ENCODE measurements at places on chromosomes 11 and 22. TPM values are rescaled to one million over a fixed set of nuclear protein-coding genes. Genes with fewer than 3 reads are reported as not detected.

GRCh38 chr22:16961477-16962186 lies 46.4 kb downstream of the GAB4 start:
- peak; percentile 82 for DNase-seq

- no peak for DNase-seq
These were observed 8.0 kb downstream of the MPZL3 start for GRCh38 chr11:118243993-118244762.

- DNase-seq: peak; percentile 92
These were observed 6.3 kb upstream of the FADS3 start for GRCh38 chr11:61897387-61898246.

DNA sequence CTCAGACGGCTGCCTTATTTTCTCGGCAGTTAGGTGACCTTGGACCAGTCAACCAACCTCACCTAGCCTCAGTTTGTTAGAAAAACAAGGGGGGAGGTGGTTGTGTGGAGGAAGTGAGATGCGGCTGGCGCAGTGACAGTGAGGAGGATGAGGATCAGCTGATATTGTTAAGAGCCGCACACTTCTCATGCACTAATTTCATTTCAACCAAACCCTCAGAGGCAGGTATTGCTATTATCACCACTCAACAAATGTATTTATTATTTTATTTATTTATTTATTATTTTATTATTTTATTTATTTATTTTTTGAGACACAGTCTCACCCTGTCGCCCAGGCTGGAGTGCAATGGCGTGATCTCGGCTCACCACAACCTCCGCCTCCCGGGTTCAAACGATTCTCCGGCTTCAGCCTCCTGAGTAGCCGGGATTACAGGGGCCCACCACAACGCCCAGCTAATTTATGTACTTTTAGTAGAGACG lies 2.1 kb downstream of the LGALS1 start:
- DNase-seq: no peak

DNA sequence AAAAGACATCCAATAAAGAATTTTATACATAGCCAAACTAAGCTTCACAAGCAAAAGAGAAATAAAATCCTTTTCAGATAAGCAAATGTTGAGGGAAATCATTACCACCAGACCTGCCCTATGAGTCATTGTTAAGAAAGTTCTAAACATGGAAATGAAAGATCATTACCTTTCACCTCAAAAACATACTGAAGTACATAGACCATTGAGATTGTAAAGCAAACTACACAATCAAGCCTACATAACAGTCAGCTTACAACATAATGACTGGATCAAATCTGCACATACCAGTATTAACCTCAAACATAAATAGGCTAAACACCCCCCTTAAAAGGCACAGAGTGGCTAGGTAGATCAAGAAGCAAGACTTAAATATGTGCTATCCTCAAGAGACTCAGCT lies 501.0 kb upstream of the LUZP2 start:
- DNase-seq: no peak

DNA sequence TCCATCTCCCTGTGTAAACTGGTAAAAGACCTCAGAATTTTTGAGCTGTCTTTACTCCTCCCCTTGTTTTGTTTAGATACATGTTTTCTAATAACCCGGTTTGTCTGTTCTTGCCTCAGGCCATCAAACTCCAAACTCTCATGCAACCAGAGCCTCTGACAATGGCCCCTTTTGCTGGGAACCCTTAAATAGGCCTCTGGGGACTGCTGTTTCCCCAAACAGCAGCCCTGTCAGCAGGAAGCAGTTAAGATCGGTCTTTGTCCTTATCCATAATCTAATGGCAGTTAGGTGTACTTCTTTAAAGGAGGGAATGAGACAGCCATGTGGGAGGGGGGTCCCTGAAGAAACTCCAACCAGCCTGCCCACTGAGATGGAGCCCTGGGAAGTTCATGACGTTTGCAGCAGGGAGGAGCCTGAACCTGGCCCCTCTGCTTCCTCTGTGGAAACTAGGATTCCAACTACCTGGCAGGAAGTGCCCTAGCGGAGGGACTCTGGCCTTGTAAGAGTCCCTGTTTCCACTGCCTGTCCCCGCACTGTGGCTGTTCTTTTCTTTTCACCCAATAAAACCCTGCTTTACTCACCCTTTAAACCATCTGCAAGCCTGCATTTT lies 1354.4 kb downstream of the LRRC4C start:
- DNase-seq: no peak

DNA sequence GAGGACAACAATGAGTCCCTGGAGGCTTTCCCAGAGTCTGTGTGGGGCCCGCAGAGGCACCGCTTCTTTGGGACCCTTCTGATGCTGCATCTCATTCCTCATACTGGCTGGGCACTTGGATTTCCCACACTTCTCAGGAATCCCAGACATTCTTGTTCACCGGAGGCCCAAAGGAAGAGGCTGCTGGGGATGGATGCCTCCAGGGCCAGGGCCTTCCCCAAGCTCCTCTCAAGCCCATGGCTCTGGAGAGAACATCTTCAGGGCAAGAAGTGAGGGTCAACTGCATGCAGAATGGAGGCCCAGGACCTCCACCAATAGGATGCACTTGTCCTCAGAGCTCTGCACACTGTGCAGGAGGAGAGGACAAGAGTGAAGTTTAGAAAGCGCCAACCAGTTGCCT lies 34.6 kb downstream of the DKK3 start:
- peak; percentile 68 for DNase-seq

GRCh38 chr11:66912911-66913310 lies 45.3 kb downstream of the PC start:
- DNase-seq: no peak

DNA sequence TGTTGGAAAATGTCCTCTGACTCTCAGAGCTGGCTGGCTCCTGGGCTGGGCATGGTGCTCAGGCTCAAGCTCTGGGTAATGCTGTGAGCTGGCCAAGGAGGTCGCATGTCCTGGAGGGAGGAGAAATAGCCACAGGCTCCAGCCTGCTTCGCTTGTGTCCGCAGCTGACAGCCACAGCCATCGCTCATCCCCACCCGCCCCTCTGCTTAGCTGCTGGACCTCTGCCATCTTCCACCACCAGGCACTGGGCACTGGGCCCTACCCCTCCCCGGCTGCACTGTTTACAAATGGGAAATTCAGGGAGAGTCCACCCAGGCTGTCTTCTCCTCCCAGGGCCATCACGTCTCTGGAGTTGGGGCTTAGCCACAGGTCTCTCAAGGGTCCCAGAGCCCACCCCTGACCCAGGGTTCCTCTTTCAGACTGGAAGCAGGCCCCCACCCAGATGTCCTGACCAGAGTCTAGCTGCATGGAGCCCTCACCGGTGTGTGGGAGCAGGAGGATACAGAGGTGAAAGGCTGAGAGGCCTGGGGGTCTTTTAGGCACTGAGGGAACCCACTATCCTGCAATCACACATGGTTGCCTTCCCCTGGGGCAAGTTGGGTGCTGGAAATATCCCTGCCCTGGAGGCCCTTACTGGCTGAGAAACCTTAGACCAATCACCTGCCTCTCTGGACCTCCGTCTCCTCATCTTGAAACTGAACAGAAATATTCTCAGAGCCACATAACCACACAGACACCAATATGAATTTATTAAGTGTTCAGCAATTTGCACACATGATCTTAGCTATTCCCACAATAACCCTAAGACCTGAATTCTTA lies 62.7 kb downstream of the CD82 start:
- peak; percentile 95 for DNase-seq

DNA sequence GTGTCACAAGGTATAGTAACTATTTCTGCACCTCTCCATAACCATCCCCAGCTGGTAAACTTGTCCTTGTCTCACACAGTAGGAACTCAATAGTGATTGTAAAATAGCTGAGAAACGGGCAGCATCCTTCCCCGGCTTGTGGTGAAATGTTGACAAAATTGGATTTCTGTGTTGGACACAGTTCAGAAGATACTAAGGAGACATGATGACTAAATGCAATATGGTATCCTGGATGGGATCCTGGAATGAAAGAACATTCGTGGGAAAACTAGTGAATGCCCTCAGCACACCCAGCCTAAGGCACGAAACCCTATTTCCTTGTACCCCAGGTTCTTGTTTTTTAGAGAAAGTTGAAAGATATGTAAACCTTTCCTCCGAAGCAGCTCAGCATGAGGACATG lies 18.8 kb upstream of the OPCML start:
- no peak for DNase-seq

GRCh38 chr11:10746871-10747270 lies 4.2 kb upstream of the CTR9 start:
- no peak for DNase-seq

DNA sequence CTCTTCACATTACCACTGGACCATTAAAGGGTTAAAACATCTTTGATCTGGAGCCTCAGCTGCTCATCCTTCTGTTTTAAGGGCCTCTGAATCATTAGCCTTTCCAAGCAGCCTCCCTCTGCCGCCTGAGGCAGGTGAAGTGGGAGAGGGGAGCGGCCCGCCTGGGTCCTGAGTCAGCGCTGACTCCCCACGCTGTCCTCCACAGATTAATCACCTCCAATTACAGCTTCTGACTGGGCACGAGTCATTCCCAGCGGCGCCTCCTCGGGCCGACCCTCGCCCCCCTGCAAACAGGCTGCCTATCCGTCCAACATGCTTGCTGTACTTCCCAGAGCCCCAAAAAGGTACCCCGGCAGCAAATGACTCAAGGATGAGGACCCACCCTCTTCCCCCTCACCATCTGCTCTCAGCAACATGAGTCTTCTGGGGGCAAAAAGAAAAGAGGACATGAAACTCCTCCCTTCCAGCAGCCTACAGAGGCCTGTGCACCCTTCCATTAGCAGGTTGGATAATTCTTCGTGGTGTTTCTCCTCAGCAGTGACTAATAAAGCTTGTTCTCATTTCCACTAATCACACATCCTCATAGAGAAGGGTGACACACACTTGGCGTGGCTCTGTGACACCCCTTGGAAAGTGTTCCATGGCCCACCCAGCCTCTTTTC lies 44.3 kb upstream of the JAM3 start:
- no peak for DNase-seq

DNA sequence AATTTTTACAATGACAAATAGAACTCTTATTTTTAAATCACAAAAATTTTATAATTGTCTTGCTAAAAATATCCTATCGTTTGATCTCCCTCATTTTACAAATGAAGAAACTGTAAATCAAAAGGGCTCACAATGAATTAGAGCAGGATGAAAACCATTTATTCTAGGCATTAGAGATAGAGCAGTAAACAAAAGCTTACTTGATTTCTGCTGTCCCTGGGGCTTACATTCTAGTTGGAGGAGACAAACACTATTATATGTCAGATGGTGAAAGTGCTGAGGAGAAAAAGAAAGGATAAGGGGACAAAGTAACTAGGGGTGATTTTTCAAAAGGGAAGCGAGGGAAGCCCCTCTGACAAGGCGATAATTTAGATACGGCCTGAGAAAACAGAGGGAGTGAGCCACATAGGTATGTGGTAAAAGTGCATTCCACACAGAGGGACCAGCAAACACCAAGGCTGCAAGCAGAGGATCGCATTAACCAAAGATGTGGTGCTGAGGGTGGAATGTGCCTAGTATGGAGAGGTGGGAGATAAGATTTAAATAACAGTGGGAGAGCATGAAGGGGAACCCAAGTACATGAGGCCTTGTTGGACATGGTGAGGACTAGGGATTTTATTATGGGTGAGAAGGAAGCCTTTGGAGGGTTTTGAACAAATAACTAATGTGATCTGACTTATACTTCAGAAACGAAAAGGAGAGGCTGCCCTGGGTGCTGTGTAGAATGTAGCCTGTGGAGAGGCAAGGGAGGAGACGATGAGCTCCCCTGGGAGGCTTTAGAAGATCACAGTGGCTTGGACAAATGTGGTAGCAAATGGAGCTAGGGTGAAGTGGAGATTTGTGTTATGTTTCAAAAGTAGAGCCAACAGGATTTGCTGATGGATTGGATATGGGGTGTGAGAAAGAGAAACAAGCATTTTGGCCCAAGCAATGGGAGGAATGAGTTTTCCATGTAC lies 62.1 kb downstream of the PDHX start:
- no peak for DNase-seq

- DNase-seq: no peak
These were observed 84.2 kb downstream of the FBXO7 start for GRCh38 chr22:32558681-32559355.

GRCh38 chr11:69512136-69512535 lies 30.7 kb downstream of the LINC01488 start:
- no peak for DNase-seq

DNA sequence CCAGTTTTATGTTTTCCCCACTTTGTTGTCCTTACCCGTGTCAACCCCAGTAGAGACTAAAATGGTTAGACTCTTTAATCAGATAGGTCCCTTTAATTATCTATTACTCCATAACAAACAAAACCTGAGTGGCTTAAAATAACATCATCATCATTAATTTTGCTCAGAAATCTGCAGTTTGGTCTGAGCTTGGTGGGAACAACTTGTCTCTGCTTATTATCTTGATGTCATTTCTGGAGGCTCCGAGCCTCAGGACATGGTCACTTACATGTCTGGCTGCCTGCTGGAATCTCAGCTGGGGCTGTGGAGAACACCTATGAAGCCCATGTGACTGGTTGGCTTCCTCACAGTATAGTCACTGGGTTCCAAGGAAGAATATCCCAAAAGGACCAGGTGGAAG lies 26.7 kb downstream of the UVRAG start:
- no peak for DNase-seq

GRCh38 chr22:45009606-45010531 lies at the start of gene PHF21B:
Gene PHF21B (minus strand): TSS chr22:45010005. CDS start chr22:45009549, 456 bp downstream.
- DNase-seq: no peak

GRCh38 chr11:78504708-78505107 lies 70.0 kb downstream of the NARS2 start:
- no peak for DNase-seq

DNA sequence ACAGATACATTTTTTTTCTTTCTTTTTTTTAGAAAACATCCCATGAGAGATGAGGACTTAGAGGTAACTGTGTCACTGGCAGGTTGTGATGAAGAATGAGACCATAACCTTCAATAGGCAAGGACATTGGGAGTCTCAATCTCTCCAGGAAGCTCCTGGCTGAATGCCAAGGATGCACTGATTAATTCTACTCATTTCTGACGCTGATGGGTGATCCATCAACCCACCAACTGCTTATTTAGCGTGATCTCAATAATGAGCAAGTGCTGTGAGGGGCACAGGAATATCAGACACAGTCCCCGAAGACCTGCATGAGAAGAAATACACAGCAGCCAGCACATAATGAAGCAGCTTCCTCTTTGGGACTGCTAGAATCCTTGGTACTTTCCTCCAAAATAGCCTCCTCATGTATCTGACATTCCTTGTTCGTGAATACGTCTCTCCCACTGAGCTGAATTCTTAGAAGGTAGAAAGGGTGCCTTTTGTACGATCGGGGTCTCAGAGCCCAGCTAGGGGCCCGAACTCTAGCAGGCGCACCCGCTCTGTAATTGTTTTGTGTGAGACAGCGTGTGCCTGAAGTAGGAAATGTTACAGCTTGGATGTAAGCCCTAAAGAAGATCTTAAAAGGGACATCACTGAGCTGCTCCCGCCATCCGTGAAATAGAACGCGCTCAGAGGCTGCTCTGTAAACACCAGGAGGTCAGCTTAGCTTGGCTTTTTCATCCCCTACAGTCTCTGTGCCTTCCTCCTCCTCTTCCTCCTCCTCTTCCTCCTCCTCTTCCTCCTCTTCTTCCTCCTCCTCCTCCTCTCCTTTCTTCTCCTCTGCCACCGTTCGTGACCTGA lies 7.2 kb downstream of the CLMP start:
- no peak for DNase-seq

Gene CNTF
- total RNA-seq: 1.6 TPM

Gene CNTN5
- total RNA-seq: 0.29 TPM

Gene DUSP8
- total RNA-seq: 5.4 TPM

Gene KRTAP5-2
- total RNA-seq: not detected

Gene C11orf16
- not detected for total RNA-seq

Gene BSX
- total RNA-seq: not detected

Gene TBCEL
- 43.4 TPM for total RNA-seq

Gene SLC1A2
- 0.32 TPM for total RNA-seq

All from osteocyte (in vitro differentiated cells).